Stimulated activated CD4-positive, alpha-beta T cell treated with anti-CD3 and anti-CD28 coated beads, Interleukin-1b, Interleukin-23, amount 100 ng/mL, for 4 hours (primary cell): ENCODE measurements at places on chromosomes 11 and 22.

DNA sequence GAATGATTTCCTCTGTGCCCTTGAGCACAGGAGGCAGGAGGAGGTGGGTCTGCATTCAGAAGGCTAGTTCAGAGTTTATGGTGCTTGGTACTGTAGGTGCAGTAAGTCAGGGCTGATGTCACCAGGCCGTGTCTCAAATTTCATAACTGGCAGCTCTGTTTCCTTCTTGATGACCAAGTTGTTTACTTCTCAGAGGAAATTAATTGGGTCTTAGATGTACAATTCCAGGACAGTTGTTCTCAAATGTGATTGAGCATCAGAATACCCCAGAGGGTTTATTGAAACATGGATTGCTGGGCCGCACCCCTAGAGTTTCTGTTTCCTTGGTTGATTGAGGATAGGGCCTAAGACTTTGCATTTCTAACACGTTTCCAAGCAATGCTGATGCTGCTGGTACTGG, 6.2 kb downstream of the AMOTL1 start:
- DNase-seq: no peak

DNA sequence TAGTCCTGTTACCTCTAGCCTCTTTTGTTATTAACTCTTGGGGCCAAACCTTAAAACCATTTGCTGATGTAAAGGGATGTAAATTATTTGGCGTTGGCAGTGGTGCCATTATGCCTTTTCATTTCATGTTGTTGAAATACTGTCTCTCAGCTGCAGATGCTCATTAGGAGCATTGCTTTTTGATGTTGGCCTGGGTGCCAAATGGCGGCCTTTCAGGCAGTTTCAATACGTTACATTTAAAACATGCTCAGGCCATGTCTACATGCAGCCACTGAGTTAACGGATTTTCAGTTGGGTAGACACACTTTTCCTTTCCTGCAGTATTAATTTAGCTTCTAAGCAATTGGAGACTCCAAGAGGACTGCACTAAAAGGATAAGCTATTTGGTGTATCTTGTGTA, 5.3 kb downstream of the NCAM1 start:
- DNase-seq: no peak

- DNase-seq: no peak
Measured at GRCh38 chr11:41795004-41795403, 335.6 kb upstream of the LRRC4C start.

DNA sequence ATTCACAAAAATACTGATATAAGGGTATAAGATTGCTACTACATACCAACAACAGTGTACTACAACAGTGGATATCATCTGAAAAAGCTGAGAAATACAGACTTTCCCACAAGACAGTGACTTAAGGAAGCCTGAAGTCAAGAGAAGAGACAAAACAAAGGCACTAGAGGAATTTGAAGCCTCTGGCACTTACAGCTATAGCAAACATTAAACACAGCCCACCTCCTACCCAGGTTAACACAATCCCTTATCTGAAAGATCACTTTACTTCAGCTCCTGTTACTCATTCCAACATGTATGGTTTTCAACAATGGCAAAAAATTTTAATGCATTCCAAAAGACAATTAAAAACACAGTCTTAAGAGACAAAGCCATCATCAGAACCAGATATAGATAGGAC, 388.5 kb downstream of the JRKL start:
- DNase-seq: no peak
